ENCODE measurements at places on chromosomes 4 and X. TPM values are rescaled to one million over a fixed set of nuclear protein-coding genes. Genes with fewer than 3 reads are reported as not detected.

GRCh38 chr4:138251938-138252337 lies 9.8 kb upstream of the SLC7A11 start:
- H3K4me1 ChIP-seq = no peaks in the 10 kb centered on the region
- H3K36me3 ChIP-seq = no peaks in the 10 kb centered on the region
- H3K4me3 ChIP-seq = no peak overlapping the region
- no peak overlapping the region for H3K27ac ChIP-seq
- no peaks in the 10 kb centered on the region for H3K27me3 ChIP-seq

Gene CYSLTR1
- 7.2 TPM for total RNA-seq

- no peaks in the 10 kb centered on the region for H3K27me3 ChIP-seq
- no peak overlapping the region for H3K27ac ChIP-seq
- H3K4me3 ChIP-seq = no peak overlapping the region
- no peaks in the 10 kb centered on the region for H3K36me3 ChIP-seq
- no peaks in the 10 kb centered on the region for H3K4me1 ChIP-seq
- DNase-seq = no peak
These were observed 48.1 kb downstream of the NPY1R start for GRCh38 chr4:163284304-163284703.

- peaks cover 2% of the 10 kb centered on the region for H3K27me3 ChIP-seq
- H3K4me1 ChIP-seq = no peaks in the 10 kb centered on the region
- no peaks in the 10 kb centered on the region for H3K36me3 ChIP-seq
- no peak overlapping the region for H3K4me3 ChIP-seq
These were observed 126.1 kb downstream of the EIF4E start for GRCh38 chr4:98802770-98803198.

Measured in CD4-positive, CD25-positive, alpha-beta regulatory T cell (primary cell).